ENCODE measurements at places on chromosomes 2 and 18. TPM values are rescaled to one million over a fixed set of nuclear protein-coding genes. Genes with fewer than 3 reads are reported as not detected.

DNA sequence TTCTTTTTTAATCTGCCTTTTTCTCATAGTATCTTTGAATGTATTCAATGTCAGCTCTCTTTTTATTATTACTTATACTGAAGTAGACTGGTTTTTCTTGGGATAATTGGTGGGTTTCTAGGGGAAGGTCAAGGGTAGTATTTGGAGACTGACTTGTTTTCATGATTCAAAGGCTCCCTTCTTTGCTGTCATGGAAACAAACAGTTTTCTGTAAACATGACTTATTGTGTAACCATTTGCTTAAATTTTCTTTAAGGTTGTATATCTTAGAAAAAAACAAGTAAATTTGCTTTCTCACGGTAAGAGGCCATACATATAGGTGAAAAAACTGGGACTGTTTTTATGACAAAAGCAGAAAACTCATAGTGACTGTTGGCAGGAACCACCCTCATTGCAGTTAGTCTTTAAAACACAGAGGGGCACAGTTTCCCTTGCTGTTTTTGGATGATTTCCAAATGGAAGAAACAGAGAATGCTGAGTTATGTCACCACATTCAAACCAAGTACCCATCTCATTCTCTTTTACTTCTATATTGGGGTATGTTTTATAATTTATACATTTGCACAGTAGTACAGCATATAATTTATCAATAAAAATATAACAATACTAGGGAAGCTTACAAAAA lies 5.8 kb upstream of the RDH14 start:
- DNase-seq = no peak

GNAL gene
- polyA plus RNA-seq = 0.07 TPM

DNA sequence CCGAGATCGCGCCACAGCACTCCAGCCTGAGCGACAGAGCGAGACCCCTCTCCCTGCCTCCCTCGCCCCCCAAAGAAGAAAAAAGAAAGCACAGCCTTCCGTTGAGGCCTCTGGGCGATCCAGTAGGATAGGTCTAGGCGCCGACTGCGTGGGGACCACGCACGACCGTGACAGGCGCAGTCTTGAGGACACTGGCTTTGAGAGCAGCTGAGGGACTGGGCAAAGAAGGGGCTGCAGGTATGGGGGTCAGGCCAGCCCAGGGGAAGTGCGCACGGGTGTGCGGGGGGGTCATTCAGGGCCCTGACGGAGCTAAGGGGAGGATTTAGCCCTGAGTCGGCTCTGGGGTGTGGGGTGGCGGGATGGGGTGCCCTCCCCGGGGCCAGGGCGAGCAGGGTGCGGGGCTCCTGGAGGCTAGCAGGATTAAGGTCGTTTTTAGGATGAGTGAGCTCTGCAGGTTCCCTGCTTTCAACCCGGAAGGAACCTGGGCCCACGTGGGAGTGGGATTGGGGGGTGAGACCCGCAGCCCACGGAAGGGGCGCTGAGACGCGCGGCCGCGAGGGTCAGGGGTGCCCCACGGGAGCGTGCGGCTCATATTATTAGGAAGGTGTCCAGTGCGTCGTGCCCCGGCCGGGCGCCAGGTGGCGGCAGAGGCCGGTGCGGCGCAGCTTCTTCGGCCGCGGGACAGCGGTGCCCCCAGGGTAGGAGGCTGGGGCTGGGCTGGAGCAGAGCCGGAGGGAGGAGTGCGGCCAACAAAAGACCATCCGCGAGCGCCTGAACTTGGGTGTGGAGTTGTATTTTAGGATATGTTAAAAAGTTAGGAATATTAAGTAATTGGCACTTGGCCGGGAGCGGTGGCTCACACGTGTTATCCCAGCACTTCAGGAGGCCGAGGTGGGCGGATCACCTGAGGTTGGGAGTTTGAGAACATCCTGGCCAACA lies 20.5 kb upstream of the ZNF236 start:
- DNase-seq = peak; percentile 62

- DNase-seq = no peak
Measured at GRCh38 chr2:200814276-200814815, 2.6 kb downstream of the BZW1 start.

DNA sequence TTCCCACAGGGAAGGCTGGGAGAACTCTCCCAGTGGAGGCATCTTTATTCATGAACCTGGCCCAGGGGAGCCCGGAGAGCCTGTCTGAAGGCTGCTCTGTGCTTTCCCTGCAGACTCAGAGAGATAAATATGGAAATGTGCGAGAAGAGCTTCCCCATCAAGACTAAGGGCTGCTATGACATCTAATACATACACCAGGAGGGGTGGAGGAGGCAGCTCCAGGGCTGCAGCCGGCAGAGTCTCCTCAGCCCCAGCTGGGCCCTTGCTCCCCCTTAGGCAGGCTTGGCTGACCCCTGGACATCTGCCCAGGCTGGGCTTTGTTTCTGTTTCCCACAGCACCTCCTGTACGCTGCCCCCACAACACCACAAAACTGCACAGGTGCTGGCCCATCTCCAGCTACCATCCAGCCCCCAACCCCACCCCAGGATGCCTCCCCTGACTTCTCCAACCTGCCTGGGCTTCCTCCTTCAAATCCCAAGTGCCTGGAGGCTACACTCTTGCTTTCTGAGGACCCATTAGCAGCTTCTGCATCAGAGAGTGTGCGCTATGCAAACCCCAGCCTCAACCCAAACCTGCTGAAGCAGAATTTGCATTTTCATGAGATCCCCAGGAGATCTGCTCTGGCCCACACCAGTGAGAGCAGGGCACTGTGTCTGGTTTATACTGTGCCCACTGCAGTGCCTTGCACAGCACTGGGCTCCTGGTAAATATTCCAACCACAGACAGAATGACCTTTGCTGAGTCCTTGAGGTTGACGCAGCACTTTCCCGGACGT lies 96.8 kb downstream of the VSNL1 start:
- no peak for DNase-seq

CHRND gene
- not detected for polyA plus RNA-seq

GRCh38 chr2:25301453-25302352 lies 40.0 kb downstream of the DNMT3A start:
- peak; percentile 41 for DNase-seq

- no peak for DNase-seq
Measured at GRCh38 chr2:129191530-129191929, 787.9 kb upstream of the RAB6C start.

DNA sequence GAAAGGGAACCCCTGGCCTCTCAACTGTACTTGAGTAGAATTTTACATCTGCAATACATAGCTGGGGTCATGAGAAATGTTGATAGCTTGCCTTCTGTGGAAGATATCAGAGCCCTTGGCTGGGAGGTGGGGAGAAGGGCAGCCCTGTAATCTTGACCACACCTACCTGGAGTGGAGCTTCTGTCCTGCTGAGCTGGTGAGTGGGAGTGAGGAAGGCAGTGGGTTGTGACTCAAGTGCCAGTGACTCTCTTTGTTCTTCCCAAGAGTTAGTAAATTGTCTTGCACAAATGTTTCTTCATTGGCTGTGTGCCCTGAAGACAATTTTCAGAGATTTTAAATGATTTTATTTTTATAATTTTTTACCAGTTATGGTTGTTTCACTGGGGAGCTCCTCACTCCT lies 277.3 kb downstream of the MBD5 start:
- DNase-seq = no peak

- DNase-seq = no peak
Measured at GRCh38 chr2:14524041-14524802, 108.3 kb upstream of the LRATD1 start.

DNA sequence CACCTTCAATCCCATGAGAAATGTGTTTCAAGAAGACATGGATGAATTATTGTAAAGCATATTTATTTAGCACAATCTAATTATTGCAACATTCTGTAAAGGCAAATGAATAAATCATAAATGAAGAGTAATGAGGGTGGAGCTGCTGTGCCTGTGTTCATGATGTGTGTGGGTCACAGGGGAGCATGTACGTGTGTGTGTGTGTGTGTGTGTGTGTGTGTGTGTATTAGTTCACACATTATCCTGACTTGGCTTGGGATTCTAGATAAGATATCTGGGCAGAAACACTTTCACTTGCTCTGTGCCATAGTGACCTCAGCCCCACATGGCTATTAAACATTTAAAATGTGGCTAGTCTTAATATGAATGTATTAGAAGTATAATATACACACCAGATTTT lies 361.8 kb downstream of the ALK start:
- no peak for DNase-seq

- DNase-seq = no peak
Measured at GRCh38 chr2:105803337-105803736, 58.6 kb downstream of the NCK2 start.

SGPP2 gene
- polyA plus RNA-seq = not detected

CAPN10 gene
- polyA plus RNA-seq = 25.2 TPM

SERPINB11 gene
- polyA plus RNA-seq = not detected

DNA sequence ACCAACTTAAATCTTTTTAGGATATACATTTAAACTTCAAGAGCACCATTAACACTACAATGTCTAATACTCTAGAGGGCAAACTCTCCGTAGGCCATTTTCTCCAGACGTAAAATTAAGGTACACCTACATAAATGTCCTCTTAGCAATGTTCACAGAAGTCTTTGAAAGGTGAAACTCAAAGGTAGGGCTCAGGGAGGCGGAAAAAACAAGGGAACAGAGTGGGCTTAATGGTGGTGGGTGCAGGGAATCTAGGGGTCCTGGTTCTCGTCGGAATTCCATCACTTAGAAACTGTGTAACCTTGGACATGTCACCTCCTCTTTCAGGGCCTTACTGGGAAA lies 668 bp downstream of the NFU1 start:
- DNase-seq = no peak

DNA sequence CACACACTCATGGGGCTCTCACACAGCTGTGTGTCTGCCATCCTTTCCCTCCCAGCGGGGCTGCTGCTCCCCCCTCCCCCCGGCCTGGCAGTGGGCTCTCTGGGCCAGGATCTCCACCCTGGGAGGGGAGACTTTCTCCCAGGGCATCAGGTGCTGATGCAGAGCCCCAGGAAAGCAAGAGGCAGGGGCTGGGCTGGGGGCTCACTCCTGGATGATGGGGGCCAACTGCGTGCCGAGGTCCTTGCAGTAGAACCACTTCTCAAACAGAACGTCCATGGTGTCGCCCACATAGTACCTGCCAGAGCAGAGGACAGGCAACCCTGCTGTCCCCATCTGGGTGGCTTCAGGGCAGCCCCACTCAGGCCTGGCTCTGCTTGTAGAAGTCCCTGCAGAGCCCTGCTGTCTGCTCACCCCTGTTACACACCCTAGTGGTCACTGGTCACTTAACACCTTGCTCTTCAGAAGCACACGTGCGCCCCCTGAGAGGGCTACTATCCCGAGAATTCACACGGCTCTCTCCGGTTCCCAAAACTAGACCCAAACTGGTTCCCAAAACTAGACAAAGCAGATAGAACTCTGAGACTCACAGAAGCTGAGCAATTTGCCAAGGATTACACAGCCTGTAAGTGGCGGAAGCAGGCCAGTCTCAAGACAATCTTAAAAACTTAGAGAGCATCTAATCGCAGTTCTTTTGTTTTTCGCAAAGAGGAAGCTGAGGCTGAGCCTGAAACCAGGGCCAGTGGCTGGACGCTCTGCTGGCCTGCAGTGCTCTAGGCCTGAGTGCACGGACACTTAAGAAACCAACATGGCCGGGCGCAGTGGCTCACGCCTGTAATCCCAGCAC lies 6.6 kb upstream of the OXER1 start:
- DNase-seq = peak; percentile 58

DNA sequence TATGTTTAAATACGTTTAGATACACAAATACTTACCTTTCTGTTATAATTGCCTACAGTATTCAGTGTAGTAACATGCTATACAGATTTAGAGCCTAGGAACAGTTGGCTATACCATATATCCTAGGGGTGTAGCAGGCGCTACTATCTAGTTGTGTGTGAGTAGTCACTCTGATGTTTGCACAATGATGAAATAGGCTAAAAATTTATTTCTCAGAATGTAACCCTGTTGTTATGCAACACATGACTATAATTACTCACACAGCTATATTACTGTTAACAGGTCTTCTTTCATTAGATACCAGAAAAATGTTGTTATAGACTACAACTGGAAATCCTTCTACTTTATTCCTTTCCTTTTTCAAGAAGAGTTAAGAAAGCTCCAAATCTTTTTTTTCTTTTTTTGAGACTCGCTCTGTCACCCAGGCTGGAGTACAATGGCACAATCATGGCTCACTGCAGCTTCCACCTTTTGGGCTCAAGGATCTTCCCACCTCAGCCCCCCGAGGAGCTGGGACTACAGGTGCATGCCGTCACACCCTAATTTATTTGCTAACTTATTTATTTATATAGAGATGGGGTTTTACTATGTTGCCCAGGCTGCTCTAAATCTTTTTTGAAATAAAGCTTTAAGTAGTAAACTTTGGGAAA lies 48.5 kb downstream of the C2orf74 start:
- DNase-seq = no peak

MYO7B gene
- polyA plus RNA-seq = 0.17 TPM

GRCh38 chr2:75274936-75275335 lies 75.6 kb upstream of the TACR1 start:
- DNase-seq = no peak

- DNase-seq = no peak
Measured at GRCh38 chr2:136486115-136486514, 279.2 kb upstream of the THSD7B start.

- no peak for DNase-seq
Measured at GRCh38 chr18:66048406-66048805, 297.6 kb downstream of the CDH7 start.

DNA sequence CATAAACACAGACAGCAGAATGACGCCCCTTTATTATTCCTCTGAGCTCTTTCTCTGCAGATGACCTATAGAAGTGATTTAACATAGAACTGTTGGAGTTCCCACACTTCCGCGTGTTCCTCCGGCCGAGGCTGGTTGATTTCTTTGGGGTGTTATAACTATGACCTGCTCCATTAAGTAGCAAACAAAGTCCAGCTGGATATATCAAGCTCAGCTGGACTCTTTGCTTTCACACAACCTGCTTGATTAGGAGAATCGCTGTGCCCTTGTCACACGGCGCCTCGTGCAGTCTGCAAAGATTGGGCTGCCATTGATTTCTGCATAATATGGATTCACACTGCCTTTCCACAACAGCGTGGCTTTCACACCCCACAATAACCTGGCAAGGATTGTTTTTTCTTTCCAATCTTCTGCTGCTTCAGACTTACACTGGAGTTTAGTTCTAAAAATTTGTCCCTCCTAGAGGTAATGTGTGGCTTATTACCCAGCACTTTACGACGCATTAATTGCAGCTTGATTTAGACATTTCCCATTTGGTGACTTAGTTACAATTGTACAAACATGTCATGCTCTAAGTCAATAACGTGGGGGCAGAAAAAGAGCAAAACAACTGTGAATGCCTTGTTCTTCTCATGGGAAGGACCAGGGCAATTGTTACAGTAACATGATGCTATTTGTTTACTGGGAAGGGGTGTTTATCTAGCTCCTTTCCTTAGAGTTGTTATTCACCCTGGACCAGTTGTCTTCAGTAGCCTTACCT lies 485.7 kb downstream of the TXNL1 start:
- no peak for DNase-seq

GRCh38 chr2:44528595-44528994 lies 166.8 kb downstream of the CAMKMT start:
- DNase-seq = no peak

SP9 gene
- polyA plus RNA-seq = not detected

KANSL3 gene
- 27.5 TPM for polyA plus RNA-seq

- DNase-seq = no peak
Measured at GRCh38 chr2:39834426-39834825, 55.4 kb upstream of the THUMPD2 start.
